ENCODE measurements at places on chromosomes 5 and 9. TPM values are rescaled to one million over a fixed set of nuclear protein-coding genes. Genes with fewer than 3 reads are reported as not detected.

The FYB1 gene
- 3.9 TPM for total RNA-seq

The MOB3B gene
- 12.1 TPM for total RNA-seq

The UGT3A1 gene
- not detected for total RNA-seq

The PDE8B gene
- 1.9 TPM for total RNA-seq

The FOXD4L4 gene
- total RNA-seq: not detected

DNA sequence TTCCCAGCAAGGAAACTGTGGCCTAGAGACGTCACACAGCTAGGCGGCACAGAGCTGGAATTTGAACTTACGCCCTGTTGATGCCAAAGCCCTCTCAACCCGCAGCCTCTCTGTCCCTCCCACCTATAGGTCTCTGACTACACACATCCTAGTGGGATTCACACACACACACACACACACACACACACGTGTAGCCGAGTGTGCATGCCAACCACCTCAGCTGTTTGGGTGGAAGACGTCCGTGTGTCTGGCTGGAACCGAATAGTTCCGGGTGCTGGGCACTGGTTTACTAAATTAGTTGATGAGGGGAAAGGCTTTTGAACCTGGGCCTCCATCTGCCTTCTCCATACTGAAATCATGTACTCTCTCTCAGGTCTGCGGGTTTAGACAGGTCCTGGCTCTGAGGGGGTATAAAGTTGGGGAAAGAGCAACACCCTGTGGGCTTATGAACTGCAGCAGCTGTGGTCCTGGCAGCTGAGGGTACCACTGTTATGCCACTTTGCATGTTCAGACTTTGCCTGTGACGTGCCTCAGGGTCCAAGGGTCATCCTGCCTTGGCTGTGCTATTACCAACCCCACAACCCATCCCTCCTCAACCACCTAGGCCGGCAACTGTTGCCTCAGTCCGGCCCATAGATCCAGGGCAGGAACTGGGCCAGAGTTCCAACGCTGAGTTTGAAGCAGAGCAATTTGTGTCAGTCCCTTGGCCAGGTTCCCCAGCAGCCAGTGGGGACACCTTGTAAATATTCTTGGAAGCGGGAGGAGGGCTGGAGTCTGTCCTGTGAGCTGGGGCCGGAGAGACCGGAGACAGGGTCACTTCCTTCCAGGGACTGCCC, 50.5 kb downstream of the PSD2 start:
- ATAC-seq: no peak

DNA sequence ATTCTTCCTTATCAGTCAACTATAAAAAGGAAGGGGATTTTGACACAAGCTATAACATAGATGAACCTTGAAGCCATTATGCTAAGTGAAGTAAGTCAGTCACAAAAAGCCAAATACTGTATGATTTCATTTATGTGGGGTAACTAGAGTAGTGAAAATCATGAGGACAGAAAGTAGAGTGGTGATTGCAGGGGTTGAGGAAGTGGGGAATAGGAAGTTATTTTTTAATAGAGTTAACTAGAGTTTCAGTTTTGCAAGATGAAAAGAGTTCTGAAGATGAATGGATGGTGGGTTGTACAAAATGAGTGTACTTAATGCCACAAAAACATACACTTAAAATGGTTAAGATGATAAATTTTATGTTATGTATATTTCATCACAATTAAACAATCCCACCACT, 65.4 kb upstream of the FAM174A start:
- ATAC-seq: no peak
